ENCODE measurements at places on chromosomes 12 and 14.

DNA sequence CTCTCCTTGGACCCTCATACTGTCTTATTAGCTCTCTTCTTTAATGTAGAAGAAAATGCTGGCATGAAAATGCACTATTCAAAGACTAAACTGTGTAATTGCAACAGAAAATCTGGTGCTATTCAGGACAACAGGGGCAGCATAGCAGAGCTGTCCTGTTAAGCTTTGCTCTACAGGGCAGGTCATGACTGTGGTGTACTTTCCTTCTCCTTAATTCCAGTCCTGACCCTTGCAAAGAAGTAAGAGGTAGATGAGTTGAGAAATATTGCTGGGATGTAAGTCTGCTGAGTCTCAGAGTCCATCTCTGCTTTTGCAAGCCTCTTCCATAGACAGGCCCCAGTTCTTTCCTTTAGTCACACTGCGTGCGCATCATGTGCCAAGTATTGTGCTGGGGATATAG is 52.6 kb upstream of the STK38L start:
- DNase-seq, result no peak

- DNase-seq, result no peak
Measured at GRCh38 chr12:46493834-46494181, 121.2 kb upstream of the SLC38A2 start.

- no peak for DNase-seq
Measured at GRCh38 chr12:49231878-49232655, 32.8 kb upstream of the TUBA1C start.

- no peak for DNase-seq
Measured at GRCh38 chr12:122866379-122866778, 29.5 kb downstream of the VPS37B start.

- DNase-seq, result no peak
Measured at GRCh38 chr12:62684570-62685295, 218.1 kb downstream of the MON2 start.

DNA sequence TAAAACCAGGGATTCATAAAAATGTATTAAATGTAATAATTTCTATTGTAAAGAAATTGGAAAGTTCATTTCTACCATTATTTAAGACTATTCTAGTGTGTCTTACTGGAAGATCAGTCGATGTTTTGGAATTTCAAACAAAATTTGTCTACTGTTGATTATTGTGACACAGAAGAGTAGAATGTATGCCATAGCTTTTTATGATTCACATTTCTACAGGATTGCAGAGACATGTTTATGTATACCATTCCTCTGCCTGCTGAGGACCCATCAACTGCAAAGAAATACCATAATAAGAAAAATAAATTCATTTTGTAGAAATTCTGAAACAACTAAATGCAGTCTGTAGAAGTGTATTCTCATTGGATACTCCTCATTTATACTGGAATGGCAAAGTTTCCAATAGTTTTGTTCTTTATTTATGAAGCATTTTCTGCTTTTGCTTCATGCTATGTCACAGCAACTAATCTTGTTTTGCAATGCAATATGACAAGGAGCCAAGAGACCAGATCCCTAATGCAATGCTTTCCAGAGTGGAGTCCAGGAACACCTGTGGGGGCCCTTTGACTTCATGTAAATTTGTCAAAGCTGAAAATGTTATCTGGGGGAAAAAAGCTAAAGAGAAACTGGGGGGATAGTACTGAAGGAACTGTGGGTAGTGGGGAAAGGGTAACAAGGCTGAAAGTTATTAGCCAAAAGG is 172.9 kb upstream of the LRIG3 start:
- DNase-seq, result no peak

DNA sequence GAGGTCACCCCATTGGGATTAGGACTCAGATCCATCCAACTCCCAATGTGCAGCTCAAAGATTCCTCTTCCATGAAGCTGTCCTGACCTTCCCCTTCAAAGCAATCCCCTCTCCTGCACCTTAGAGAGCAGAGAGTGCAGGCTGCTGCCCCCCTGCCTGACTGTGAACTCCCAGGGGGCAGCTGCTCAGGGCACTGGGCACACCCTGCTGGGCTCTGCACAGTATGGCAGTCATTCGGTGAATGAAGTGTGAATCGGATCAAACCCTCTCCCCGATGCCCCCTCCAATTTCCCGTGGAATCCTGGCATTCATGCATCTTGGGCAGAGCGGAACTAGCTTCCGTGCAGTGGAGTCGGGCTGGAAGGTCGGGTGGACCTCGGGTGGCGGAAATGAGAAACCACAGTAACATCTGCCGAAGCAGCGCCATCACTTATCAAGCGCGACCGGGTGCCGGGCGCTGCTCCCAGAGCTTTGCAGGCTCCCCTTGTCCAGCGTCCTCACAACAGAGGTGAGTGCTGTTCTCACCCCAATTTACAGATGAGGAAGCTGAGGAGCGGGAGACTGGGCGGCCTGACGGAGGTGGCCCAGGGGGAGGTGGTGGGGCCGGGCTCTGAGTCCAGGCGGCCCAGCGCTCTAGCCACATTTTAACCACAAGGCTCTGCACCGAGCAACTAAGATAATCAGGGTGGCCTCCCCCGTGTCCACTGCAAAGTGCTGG is 14.7 kb downstream of the GALNT9 start:
- DNase-seq, result no peak

- no peak for DNase-seq
Measured at GRCh38 chr14:24362241-24362960, 5.6 kb upstream of the NFATC4 start.

DNA sequence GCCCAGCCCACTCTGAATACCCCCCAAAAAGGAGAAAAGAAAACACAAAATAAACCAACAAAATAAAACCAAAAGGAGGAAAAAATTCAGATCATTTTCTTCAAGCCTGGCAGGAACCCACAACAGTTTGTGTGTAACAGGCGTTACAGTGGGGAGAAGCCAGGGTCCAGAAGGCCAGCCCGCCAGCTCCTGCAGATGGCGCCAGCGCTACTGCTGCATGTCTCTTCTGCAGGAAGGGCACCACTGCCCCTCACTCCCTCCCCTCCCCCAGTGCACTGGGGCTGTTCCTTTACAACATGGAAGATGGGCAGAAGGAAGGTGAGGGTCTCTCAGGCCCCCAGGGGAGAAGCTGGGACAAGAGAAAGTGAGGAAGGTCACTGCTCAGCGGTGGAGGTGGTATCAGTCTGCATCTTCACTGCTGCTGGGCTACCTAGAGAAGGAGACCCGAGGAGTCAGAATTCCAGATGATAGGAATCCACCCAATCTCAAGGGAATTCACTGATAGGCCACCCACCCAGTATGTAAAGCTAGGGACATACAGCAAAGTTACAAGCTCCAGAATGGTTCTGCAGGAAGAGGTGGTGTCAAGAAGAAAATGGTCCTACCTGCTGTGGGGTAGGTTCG is 2.3 kb upstream of the NOP2 start:
- peak; percentile 79 for DNase-seq

DNA sequence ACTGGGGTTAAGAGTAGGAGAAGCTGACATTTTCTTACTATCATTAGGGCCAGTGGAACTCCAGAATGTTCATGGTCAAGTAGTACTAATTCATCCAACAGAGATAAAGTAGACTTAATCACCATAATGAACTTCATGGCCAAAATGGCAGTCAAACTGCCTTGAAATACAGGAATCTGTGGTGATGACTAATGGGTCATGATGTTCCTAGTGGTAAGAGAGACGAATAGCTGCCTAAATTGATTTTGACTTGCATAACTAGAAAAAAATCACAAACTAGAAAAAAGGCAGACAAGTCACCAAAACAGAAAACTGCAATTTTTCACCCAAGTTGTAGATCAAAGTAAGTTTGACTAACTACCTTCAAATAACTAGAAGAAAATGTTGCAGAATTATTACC is 138.5 kb downstream of the MGAT4C start:
- no peak for DNase-seq

DNA sequence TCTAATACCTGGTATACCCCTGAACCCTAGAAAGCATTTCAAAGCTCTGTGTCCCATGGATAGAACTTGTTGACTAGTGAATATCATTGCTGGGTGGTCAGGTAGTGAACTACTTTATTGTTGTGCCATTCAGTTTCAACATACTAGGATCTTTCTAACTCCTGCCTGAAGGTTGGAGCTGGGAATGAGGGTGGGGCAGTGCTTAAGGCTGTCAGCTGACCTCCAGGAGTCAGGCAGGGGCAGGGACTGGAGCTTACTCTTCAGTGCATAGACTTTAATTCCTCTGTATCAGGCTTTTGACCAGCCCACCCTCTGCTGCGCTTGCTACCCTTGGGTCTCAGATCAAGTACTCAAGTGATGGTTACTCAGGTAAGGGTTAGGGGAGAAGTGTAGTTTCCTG is 102.6 kb upstream of the RFX4 start:
- DNase-seq, result no peak

GRCh38 chr12:42742716-42743115 is 153.2 kb upstream of the PRICKLE1 start:
- no peak for DNase-seq

GRCh38 chr12:96441816-96442215 is 41.6 kb upstream of the CDK17 start:
- DNase-seq, result no peak

DNA sequence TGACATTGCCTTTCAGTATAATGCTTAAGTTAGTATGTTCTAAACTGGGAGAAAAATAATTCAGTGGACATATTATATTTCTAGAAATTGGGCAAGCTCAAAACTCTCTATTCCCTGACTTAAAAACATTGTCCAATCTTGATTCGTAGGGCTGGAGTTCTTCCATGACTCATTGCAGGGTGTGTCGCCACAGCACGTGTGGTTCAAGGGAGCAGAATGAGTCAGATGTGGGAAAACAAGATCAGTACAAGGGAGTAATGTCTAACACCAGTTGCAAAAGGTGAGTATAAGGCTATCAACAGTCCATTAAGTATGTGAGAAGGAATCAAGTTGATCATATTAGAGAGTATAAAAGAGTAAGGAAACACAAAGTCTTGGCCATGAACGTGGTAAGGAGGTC is 887.0 kb downstream of the TMTC2 start:
- DNase-seq, result no peak

GRCh38 chr12:8609061-8609570 is 3.5 kb downstream of the AICDA start:
- DNase-seq, result no peak

DNA sequence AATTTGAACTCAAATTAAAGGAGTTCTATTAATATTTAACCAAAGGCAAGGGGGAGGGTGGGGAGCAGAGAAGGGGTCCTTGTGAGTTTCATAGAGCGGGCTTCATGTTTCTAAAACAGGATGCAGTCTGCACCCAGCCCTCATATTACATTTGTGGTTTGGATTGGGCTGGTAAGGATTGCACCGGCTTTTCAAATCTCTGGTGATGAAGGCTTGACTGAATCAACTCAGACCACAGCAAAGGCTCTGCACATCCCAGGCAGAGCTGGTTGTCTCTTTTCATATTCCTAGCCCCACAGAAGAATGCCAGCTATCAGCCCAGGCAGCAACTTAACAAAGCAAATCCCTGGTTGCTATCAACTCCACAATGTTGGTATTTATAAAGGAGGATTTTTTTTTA is 1221.4 kb downstream of the VRK1 start:
- DNase-seq, result no peak

DNA sequence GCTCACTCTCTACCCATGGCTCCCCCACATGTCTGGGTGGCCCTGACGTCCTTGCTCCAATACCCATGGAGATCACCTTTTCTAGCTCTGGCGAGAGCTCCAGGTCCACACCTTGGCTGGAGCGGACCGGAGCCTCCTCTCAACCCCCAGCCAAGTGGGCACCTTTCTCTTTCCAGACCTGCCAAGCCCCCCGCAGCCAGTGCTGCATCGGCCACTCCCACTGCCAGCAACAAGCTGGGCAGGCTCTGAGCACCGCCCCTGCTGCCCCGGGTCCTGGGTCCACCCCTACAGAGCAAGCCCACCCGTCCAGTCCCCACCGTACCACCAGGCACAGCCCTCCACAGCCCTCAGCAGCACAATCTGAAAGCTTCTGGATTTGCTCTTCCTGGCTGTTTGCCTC is 98.2 kb upstream of the C14orf180 start:
- no peak for DNase-seq

- DNase-seq, result no peak
Measured at GRCh38 chr12:42885677-42886076, 296.1 kb upstream of the PRICKLE1 start.

DNA sequence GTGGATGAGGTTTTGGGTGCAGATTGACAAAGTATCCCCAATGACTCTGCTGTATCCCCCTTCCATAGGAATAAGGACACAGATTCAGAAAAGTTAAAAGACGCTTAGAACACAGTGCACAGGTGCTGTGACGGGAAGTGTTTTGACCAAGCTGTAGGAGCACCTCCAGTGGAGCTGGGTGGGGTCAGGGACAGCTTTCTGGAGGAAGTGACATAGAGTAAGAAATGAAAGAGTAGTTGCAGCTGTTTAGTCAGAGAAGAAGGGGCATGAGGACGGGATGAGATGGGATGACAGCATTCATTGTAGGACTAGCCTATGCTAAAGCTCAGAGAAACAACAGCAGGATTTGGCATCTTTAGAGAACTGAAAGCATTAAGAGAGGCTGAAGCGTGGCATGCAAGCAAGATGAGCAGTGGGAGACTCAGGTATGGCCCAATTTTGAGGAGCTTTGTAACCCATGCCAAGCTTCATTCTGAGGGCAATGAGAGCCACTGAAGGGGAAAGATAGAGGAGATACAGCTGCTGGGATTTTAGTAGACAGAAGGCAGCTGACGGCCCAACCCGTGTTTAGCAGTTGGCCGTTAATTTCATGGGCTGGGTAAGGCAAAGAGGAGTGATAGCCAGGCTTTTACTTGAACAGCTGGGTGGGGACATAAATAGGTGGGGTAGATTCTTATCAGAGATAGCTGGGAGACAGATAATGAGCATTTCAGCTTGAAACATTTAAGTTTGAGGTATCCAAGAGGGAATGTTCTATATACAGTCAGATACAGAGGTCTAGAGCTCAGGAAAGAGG is 131.8 kb upstream of the KRAS start:
- peak; percentile 41 for DNase-seq

- DNase-seq, result no peak
Measured at GRCh38 chr12:12716151-12716792, 896 bp upstream of the CDKN1B start.

DNA sequence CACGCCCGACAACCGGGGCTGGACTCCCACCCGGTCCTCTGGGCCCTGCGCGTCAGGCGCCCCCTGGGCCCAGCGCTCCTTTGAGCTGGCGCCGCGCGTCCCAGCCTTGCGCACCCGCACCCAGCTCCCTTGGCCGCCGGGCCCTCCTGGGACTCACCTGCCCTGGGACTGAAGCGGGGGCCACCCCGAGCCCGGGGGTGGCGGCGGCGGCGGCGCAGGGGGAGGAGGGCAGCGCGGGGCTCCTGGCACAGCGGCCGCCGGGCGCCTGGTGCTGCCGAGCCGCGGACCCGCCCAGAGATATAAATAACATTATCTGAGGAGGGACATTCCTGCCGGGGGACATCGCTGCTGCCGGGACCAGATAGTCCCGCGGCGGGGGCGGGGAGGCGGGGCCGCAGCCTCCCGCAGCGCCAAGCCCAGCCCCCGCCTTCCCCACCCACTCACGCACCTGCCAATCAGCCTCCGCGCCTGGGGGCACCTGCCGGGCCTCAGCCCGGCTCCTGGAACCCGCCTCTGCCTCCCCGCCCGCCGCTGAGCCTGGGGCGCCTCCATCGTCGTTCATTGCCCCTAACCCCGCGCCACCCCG is at the start of gene SPTB:
Gene SPTB (minus strand): TSS at position 273 of the 586 bp plus-strand sequence. CDS start 56,813 bp downstream, outside the sequence.
- peak; percentile 76 for DNase-seq

Data from ecto neural progenitor cell (in vitro differentiated cells).